ENCODE measurements at places on chromosomes 7 and 10. TPM values are rescaled to one million over a fixed set of nuclear protein-coding genes. Genes with fewer than 3 reads are reported as not detected.

NUTM2B gene
- total RNA-seq = 1.7 TPM

GRCh38 chr7:54988516-54988915, 30.3 kb upstream of the EGFR start:
- no peak for DNase-seq

DNA sequence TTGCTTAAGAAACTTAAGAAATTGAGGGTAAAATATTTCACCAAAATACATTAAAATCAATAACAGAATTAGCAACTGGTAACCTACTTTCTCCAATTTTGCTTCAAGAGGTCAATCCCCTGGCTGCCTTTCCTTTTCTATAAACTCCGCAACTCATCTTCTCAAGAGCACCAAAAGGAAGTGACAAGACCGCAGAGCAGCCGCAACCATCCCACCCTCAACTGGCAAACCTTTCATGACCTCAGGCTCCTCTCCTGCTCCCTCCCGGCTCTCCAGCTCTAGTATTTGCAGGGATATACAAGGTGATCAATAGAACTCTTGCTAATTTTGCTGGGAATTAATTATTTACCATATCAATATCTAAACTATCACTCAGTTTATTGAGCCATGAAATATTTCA, 88.9 kb downstream of the ATE1 start:
- no peak for DNase-seq

GRCh38 chr7:90173127-90173844, 19.0 kb downstream of the STEAP1 start:
- DNase-seq = no peak
